T1000 (cell line): ENCODE measurements at places on chromosomes 3 and 15.

DNA sequence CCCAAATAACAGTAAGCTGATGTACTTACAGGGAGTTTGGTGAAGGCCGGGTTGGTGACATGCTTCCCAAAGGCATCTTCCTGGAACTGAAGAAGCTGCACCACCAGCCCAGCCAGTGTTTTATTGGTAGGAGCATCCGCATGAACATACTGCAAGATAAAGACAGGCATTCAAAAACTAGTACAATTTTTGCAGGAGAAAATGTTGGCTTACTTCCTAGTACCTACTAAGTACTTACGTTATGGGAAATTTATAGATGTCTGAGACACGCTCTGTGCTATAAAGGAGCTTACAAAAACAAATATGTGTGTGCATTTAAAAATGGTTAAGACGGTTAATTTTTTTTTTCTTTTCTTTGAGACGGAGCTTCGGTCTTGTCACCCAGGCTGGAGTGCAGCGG lies 8.9 kb downstream of the SMARCC1 start:
- DNase-seq: no peak

- DNase-seq: no peak
Observed at GRCh38 chr15:89672221-89673164, 6.7 kb downstream of the PLIN1 start.

GRCh38 chr15:32877252-32878019 lies 159.6 kb downstream of the GREM1 start:
- no peak for DNase-seq

GRCh38 chr3:184710870-184711492 lies 883 bp downstream of the MAGEF1 start:
- DNase-seq: no peak

GRCh38 chr3:138203938-138204337 lies 16.8 kb downstream of the ARMC8 start:
- DNase-seq: no peak

DNA sequence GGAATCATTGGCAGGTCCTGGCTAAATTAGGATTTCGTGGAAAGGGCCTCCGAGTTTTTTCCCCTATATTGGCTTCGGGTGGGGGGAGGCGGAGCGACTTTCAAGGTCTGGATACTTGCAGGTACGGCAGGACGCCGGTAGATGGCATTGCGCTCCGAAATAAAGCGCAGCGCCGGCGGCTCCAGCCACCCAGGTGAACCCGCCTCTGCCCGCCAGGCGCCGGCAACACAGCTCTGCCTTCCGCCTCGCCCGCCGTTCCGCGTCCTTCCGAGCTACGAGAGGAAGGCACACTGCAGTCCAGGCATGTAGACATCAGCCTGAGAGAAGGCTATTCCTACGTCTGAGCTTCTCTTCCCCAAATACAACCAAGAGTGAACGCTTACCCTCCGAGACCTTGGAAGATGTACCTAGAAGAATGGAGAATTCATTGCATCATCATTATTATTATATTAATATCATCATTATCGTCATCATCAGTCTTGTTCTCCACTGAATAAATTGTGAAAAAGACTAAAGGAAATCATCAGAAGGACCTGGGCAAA lies 514.1 kb downstream of the MECOM start:
- DNase-seq: peak; percentile 60

DNA sequence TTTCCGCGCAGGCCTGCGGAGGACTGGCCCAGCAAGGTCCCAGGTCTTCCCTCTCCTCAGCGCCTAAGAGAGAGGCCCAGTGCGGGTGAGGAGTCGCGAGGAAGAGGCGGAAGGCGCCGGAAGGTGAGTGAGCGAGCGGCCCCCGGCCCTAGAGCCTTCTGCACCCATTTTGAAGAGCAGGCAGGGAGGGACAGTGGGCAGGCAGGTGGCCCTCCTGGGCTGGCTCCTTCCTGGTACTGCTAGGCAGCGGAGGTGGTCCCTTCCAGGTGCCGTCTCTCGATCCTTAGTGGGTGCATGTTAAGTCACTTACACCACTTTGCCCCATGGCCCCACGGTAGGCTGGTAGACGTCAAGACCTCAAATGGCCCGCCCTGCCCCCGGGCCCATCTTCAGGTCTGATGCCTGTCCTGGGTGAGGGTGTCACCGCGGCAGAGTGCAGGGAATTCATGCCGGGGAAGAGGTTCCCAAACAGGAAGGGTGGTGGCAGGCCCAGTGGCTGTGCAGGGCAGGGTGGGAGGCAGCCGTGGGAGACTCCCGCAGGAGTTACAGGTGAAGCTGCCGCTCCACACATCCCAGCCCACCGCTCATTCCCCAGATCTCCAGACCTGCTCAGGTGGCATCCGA lies 14.4 kb downstream of the PAK6 start:
- no peak for DNase-seq

GRCh38 chr3:172577987-172578570 lies 54.8 kb upstream of the TNFSF10 start:
- no peak for DNase-seq
